A549 (cell line): ENCODE measurements at places on chromosomes 4 and X.

- DNase-seq: no peak
Measured at GRCh38 chr4:47120783-47121182, 89.4 kb downstream of the GABRB1 start.

DNA sequence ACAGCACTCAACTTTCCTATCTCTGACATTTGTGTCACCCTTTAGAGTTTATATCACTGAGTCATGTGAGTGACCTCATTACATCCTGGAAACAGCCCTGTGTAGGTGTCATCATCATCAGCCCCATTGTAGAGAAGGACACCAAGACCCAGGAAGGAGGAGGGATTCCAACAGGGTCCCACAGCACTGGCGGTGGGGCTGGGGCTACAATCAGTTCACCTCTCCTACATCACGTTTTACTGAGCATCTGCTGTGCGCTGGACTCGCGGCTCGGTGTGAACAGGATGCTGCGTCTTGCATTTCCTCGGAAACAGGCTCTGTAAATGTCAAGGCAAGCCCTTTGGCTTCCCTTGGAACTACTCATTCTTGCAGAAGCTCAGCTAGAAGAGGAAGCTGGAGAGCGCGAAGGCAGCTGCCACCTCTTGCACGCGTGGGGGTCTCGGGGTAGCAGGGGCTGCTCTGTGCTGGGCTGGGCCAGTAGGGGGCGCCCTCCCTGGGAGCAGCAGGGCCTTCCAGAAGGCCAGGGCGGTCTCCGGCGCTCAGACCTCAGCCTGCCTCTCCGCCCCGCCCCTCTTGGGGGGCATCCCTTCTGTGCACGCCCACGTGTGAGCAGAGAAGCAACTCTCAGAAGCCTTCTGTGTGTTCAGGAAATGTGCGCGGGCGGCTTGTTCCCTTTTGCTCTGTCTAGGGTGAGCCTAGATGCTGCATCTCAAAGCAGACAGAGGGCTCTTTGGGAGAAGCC, 29.0 kb downstream of the REELD1 start:
- peak; percentile 17 for DNase-seq

DNA sequence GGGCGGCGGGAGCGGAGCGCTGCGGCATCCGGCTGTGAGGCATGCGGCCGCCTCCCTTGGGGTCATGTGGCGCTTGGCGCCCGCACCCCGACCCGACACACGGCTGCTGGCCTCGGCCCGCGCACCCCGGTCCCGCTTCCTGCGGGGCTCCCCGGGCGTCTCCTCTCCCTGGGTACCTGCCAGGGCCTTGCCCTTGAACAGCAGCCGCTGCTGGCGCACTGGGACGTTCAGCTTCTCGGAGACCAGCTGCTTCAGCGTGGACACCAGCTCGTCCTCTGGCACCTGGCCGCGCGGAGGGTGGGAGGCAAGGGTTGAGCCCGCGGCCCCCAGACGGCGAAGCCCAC, 391 bp downstream of the UBL4A start:
- no peak for DNase-seq

- no peak for DNase-seq
Measured at GRCh38 chrX:39773923-39774773, 323.6 kb downstream of the BCOR start.

DNA sequence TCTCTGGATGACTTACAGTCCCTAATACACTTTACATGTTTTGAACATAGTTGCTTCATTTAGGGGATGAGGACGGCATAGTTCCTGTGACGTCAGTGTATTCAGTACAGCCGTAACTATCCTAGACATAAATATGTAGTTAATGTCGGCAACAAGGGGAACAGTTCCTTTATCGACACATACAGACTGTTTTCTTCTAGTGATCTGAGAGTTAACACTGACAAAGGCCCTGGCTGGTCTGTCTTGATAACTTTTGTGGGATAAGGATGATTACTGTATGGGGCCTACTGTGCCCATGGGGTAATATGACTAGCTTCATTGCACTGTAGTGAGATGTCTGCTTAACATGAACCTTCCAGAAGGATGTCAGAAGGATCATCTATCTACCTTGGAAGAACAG, 131.2 kb downstream of the ZNF518B start:
- no peak for DNase-seq

- DNase-seq: peak; percentile 17
Measured at GRCh38 chr4:25160714-25161592, 704 bp upstream of the SEPSECS start.
